ENCODE measurements at places on chromosomes 16 and 17. TPM values are rescaled to one million over a fixed set of nuclear protein-coding genes. Genes with fewer than 3 reads are reported as not detected.

The HSPB9 gene
- polyA plus RNA-seq: 0.40 TPM

The IRX5 gene
- polyA plus RNA-seq: 0.10 TPM

The FCSK gene
- 38.0 TPM for polyA plus RNA-seq

The CLDN6 gene
- polyA plus RNA-seq: 26.0 TPM

The SGCA gene
- polyA plus RNA-seq: 1.2 TPM

The SYNGR3 gene
- polyA plus RNA-seq: 4.2 TPM

The PAFAH1B1 gene
- polyA plus RNA-seq: 107 TPM

The RRAD gene
- polyA plus RNA-seq: 2.0 TPM

The RAB37 gene
- polyA plus RNA-seq: 14.3 TPM

The KRTAP9-8 gene
- not detected for polyA plus RNA-seq

The TSPAN10 gene
- 1.2 TPM for polyA plus RNA-seq

The CCL11 gene
- polyA plus RNA-seq: 0.64 TPM

The ESRP2 gene
- 40.0 TPM for polyA plus RNA-seq

The TMIGD1 gene
- polyA plus RNA-seq: 43.9 TPM

The EVI2B gene
- 7.9 TPM for polyA plus RNA-seq

The MT4 gene
- not detected for polyA plus RNA-seq

The PRSS36 gene
- polyA plus RNA-seq: 2.0 TPM

The NT5M gene
- polyA plus RNA-seq: 3.1 TPM

The NLK gene
- polyA plus RNA-seq: 13.9 TPM

The EXOC3L1 gene
- polyA plus RNA-seq: 2.1 TPM

The KRT23 gene
- 0.18 TPM for polyA plus RNA-seq

The KCNG4 gene
- polyA plus RNA-seq: not detected

The GINS3 gene
- 7.6 TPM for polyA plus RNA-seq

The KRT39 gene
- polyA plus RNA-seq: not detected

The ARHGAP23 gene
- polyA plus RNA-seq: 23.6 TPM

The PLEKHH3 gene
- 9.2 TPM for polyA plus RNA-seq

The TUBD1 gene
- polyA plus RNA-seq: 11.3 TPM

The SLC16A11 gene
- polyA plus RNA-seq: 0.94 TPM

The KIFC3 gene
- polyA plus RNA-seq: 82.3 TPM

The PITPNM3 gene
- polyA plus RNA-seq: 1.4 TPM

The ZNF624 gene
- 5.3 TPM for polyA plus RNA-seq

The SLC35G6 gene
- 0.52 TPM for polyA plus RNA-seq

The MMP25 gene
- 4.3 TPM for polyA plus RNA-seq

The CDRT15L2 gene
- polyA plus RNA-seq: not detected

The CHP2 gene
- 195 TPM for polyA plus RNA-seq

The ST6GALNAC1 gene
- 141 TPM for polyA plus RNA-seq

The KRT25 gene
- 0.75 TPM for polyA plus RNA-seq

The KRTAP3-1 gene
- polyA plus RNA-seq: not detected

The TBC1D3L gene
- 18.9 TPM for polyA plus RNA-seq

The IGFBP4 gene
- polyA plus RNA-seq: 111 TPM

The HP gene
- 0.73 TPM for polyA plus RNA-seq

The LITAFD gene
- polyA plus RNA-seq: 1.8 TPM

The PLK1 gene
- polyA plus RNA-seq: 13.0 TPM

The LDHD gene
- 2.2 TPM for polyA plus RNA-seq

The SLC38A8 gene
- polyA plus RNA-seq: 0.12 TPM

The SLFN12L gene
- polyA plus RNA-seq: 1.4 TPM

The KRT34 gene
- not detected for polyA plus RNA-seq

The SLC22A31 gene
- polyA plus RNA-seq: 8.8 TPM

The KAT7 gene
- 31.6 TPM for polyA plus RNA-seq

The PRR15L gene
- polyA plus RNA-seq: 133 TPM

The APOH gene
- 4.4 TPM for polyA plus RNA-seq

The TMEM204 gene
- polyA plus RNA-seq: 9.4 TPM

The KRTAP4-4 gene
- not detected for polyA plus RNA-seq

The FNDC8 gene
- polyA plus RNA-seq: 0.07 TPM

The PRSS8 gene
- 252 TPM for polyA plus RNA-seq

The MFSD6L gene
- polyA plus RNA-seq: 8.6 TPM

The CPHXL2 gene
- polyA plus RNA-seq: 0.06 TPM

The P2RX5 gene
- polyA plus RNA-seq: 2.2 TPM

The NPIPA7 gene
- polyA plus RNA-seq: 10.3 TPM

Measured in large intestine (tissue), 12 donors.